ENCODE measurements at places on chromosomes 11 and 22.

- no peak for DNase-seq
These were observed 55.3 kb upstream of the PRR5 start for GRCh38 chr22:44646668-44647067.

DNA sequence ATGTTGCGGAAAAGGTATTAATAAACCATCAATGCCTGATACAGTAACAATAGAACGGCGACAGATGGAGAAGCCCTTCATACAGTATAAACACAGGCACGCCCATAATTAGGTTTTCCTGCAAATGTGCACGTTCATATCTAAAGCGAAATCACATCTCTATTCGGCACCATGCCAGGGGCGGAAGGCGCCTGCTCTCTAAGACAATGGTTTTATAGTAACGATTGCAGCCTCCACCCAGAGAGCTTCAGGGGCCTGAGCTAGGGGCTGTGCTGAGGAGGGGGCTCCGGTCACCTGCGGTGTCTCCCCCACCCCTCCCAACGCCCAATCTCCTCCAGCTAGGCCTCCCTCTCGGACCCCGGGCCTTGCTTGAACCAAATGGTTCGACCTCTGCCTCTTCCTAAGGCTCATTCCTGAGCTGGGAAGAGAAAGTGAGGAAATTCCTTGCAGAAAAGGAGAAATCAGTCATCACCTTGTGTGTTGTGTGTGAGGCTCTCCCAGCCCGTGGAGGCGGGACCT lies 9.6 kb downstream of the KRTAP5-5 start:
- no peak for DNase-seq

- DNase-seq: no peak
These were observed 76.1 kb upstream of the RTL6 start for GRCh38 chr22:44574057-44574639.

- no peak for DNase-seq
These were observed 11.5 kb downstream of the PMM1 start for GRCh38 chr22:41578114-41578513.

- no peak for DNase-seq
These were observed 47.7 kb upstream of the RTL6 start for GRCh38 chr22:44545773-44546172.

All from activated CD4-positive, alpha-beta memory T cell treated with anti-CD3 and anti-CD28 coated beads for 36 hours (primary cell).